SJCRH30 (cell line): ENCODE measurements at places on chromosomes 6 and 20. TPM values are rescaled to one million over a fixed set of nuclear protein-coding genes. Genes with fewer than 3 reads are reported as not detected.

- no peak overlapping the region for H3K27ac ChIP-seq
- no peaks in the 10 kb centered on the region for H3K27me3 ChIP-seq
- peak; percentile 12 for DNase-seq
These were observed 46.4 kb upstream of the SPDEF start for GRCh38 chr6:34602318-34603111.

- H3K36me3 ChIP-seq, result no peaks in the 10 kb centered on the region
- peaks cover 25% of the 10 kb centered on the region for H3K4me1 ChIP-seq
- peak overlapping the region; percentile 41; the same call in 1 of the 2 replicates for H3K4me3 ChIP-seq
- no peak overlapping the region for H3K27ac ChIP-seq
These were observed 128.7 kb downstream of the RIN2 start for GRCh38 chr20:19886661-19887288.

- no peak for DNase-seq
- no peaks in the 10 kb centered on the region for H3K36me3 ChIP-seq
- no peak overlapping the region for H3K4me3 ChIP-seq
- no peaks in the 10 kb centered on the region for H3K27me3 ChIP-seq
- no peaks in the 10 kb centered on the region for H3K4me1 ChIP-seq
- H3K27ac ChIP-seq, result no peak overlapping the region
These were observed 14.0 kb downstream of the CYP39A1 start for GRCh38 chr6:46638650-46639049.

Gene HMGCLL1
- total RNA-seq, result not detected in 2 replicates

DNA sequence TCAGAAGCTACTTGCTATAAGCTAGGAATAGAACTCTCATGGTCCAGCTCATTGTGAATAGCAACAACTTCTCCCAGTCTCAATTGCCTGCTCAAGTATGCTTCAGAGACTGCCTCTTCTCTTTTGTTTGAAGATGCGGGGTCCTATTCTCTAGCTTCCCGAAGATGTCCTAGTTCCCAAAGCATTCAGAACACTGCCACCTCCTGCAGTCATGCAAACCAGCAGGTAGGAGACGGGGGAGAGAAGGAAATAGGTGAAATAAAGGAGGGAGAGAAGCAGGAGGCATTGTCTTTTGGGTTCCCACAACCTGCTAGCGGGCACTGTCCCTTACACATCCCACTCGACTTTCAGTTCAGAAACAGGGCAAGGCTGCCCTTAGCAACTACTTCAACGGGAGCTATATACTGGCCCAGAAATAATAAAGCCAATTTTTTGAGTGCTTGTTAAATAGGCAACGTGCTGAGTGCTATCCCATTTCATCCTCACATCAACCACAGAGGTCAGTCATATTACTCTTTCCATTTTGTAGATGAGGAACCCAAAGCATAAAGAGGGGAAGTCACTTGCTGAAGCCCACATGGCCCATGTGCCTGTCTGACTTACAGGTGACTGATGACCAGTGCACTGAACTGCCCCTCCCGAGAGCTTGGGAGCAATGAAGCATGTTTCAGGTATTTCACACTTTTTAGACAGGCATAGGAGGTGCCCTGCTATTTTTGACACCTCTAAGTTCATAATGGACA is 61.9 kb upstream of the ATXN1 start:
- H3K36me3 ChIP-seq, result no peaks in the 10 kb centered on the region
- H3K27ac ChIP-seq, result no peak overlapping the region
- DNase-seq, result no peak
- no peaks in the 10 kb centered on the region for H3K4me1 ChIP-seq
- H3K4me3 ChIP-seq, result no peak overlapping the region

GRCh38 chr6:38064431-38064830 is 244.9 kb downstream of the ZFAND3 start:
- no peak overlapping the region for H3K4me3 ChIP-seq
- peaks cover 27% of the 10 kb centered on the region for H3K36me3 ChIP-seq
- no peaks in the 10 kb centered on the region; the same call in 1 of the 2 replicates for H3K4me1 ChIP-seq
- no peak overlapping the region for H3K27ac ChIP-seq
- no peak for DNase-seq

DNA sequence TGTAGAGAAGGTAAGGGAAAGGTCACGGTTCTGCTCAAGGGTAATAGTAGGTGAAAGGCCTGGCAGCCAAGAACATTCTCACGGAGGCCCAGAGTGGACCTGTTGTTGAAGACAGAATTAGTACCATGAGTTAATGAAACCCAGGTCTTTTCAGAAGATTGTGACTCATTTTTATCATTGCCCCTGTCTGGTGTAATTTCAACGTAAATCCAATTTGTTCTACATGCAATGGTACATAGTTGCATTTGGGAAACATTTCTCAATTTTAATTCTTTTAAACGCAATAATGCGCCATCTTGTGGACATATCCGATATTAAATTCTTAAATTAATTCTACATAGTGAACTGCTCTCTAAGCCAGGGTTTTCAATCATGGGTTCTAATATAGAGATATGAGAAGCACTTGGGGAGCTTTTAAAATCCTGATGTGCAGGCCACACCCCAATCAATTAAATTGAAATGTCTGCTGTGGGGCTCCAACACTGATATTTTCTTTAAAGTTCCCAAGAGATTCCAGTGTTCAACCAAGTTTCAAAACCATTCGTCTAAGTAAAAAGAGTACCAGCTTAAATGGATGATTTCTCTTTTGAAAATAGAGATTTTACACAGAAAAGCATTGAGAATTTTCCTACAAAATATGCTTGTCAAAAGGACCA is 257.4 kb downstream of the PLCB1 start:
- H3K4me1 ChIP-seq, result peaks cover 8% of the 10 kb centered on the region; the same call in 1 of the 2 replicates
- no peak overlapping the region for H3K4me3 ChIP-seq
- no peaks in the 10 kb centered on the region for H3K27me3 ChIP-seq
- no peak for DNase-seq

Gene HLA-G
- total RNA-seq, result not detected in 2 replicates

DNA sequence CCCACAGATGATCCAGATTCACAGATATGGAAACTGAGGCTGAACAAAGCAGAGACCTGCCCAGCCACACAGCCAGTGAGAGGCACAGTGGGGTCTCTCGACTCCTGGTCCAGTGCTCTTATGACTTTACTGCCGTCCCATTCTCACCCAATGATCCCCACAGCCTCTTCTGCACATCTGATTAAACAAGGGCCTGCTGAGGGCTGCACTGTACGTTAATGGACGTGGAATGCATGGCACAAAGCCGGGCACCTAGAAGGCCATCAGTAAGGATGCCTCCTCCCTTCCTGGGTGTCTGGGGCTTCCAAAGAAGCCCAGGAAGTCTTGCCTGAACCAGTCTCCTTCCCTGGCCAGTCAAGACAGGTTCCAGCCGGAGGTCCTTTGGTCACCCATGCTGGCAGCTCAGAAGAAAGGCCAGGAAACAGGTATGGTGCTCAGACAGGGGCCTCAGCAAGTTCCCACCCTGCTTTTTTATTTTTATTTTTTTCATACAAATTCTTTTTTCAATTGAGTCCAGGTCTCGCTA is 3.8 kb downstream of the TFEB start:
- no peak overlapping the region for H3K27ac ChIP-seq
- H3K36me3 ChIP-seq, result no peaks in the 10 kb centered on the region
- H3K4me3 ChIP-seq, result no peak overlapping the region
- H3K4me1 ChIP-seq, result peaks cover 6% of the 10 kb centered on the region; the same call in 1 of the 2 replicates
- no peak for DNase-seq

- no peak overlapping the region for H3K4me3 ChIP-seq
- H3K27me3 ChIP-seq, result no peaks in the 10 kb centered on the region
- peaks cover 33% of the 10 kb centered on the region for H3K4me1 ChIP-seq
- peak overlapping the region; percentile 70; the same call in 1 of the 2 replicates for H3K27ac ChIP-seq
- DNase-seq, result no peak
These were observed 487.6 kb downstream of the PREX1 start for GRCh38 chr20:48339986-48340882.
